ENCODE measurements at places on chromosomes 5 and 9.

DNA sequence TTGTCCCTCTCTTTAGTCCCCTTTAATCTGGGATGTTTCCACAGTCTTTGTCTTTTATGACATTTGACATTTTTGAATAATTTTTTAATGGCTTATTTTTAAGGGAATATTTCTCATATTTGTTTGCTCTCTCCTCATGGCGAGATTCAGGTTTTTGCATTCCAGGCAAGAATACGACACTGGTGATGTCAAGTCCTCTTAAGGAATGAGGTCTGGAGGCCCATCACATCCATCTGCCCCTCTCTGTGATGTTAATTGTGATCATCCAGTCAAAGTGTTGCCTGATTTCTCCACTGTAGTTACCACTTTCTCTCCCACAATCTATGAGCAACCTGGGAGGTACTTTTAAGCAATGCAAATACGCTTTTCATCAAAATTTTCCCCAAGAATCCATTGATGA is 193.2 kb downstream of the MAST4 start:
- no peak for DNase-seq

GRCh38 chr5:163941079-163941478 is 435.7 kb downstream of the MAT2B start:
- no peak for DNase-seq

- DNase-seq: no peak
Observed at GRCh38 chr9:135914921-135915320, 7.6 kb upstream of the CAMSAP1 start.

- DNase-seq: no peak
Observed at GRCh38 chr9:78644359-78644758, 347.4 kb downstream of the PSAT1 start.

GRCh38 chr9:126112135-126112720 is 214.4 kb upstream of the MVB12B start:
- no peak for DNase-seq

DNA sequence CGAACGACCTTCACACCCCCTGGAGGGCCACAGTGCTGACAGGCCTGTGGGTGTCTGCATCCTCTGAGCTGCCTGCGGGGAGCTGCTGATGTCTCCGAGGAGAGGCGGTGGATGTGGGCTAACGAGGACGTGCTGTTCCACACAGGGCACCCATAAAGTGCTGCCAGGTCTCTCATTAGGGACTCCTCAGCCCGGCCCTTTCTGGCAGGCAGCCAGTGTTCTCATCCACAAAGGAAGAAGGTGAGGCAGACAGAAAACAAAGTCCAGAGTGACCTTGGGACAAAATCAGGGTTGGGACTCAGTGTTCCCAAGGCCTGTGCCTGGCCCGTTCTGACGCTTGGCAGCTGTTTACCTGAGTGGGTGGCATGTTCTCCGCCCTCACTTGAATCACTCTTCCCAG is 29.3 kb downstream of the CARTPT start:
- peak; percentile 81 for DNase-seq

DNA sequence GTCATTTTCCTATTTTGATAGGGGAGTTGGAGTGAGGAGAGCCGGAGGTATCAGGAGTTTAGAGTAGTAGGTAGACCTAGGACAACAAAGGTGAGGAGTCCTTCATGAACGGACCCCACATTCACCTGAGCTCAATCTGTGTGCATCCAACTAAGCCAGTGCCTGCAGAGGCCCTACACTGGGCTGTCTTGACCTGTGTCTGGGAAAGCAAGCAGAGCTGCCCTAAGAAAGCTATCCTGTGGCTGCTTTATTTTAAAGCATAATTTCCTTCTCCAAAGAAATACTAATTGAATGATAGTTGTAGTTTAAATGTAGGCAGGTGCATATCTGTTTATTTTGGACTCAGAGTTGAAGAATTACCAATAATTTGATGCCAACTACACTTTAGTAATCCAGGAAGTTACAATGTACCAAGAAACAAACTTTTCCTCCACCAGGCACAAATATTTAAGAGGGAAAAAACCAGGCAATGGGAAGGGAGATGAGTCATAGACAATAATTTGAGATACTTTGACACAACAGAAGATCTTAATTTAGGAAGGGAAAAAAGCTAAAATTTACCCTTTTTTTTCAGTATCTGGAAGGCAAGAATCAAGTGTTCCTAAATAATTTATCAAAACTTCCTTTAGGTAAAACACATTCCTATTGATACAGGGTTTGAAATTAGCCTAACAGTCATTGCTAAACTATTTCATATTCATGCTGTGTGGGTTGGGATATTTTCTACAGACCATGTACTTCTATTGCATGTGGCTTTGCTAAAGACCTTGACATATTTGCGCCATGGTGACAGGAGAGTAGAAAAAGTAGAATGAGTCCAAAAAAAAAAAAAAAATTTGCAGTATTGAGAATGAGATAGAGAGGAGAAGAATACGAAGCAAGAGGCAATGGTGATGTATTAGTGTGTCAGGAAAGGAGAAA is 376.6 kb upstream of the TUSC1 start:
- no peak for DNase-seq

- no peak for DNase-seq
Observed at GRCh38 chr5:149760854-149761187, 30.7 kb downstream of the PPARGC1B start.

GRCh38 chr5:4020400-4020799 is 424.8 kb downstream of the IRX1 start:
- no peak for DNase-seq

GRCh38 chr9:134231330-134231745 is 67.0 kb upstream of the RNU6ATAC start:
- no peak for DNase-seq

GRCh38 chr5:168681556-168682183 is 102.5 kb upstream of the PANK3 start:
- no peak for DNase-seq

GRCh38 chr5:2736872-2737271 is 14.6 kb downstream of the IRX2 start:
- no peak for DNase-seq

- DNase-seq: no peak
Observed at GRCh38 chr9:105241356-105242043, 3.0 kb upstream of the SLC44A1 start.

DNA sequence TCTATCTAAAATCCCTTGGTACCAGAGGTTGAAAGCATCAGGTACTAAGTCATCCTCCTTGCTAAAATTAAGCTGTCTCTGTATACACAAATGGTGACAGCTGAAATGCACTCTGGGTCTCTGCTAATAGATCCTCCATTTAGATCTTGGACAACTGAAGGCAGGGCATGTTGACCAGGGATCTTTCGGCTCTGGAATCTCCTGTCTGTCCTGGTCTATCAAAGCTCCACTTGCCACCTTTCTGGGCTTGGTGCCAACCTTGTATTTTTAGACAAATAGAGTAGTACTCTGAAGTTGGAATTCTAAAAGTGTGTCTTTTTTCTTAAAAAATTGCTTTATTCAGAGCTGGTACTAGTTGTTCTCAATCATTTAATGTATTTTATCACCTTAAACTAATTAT is 135.2 kb upstream of the HMHB1 start:
- DNase-seq: no peak

DNA sequence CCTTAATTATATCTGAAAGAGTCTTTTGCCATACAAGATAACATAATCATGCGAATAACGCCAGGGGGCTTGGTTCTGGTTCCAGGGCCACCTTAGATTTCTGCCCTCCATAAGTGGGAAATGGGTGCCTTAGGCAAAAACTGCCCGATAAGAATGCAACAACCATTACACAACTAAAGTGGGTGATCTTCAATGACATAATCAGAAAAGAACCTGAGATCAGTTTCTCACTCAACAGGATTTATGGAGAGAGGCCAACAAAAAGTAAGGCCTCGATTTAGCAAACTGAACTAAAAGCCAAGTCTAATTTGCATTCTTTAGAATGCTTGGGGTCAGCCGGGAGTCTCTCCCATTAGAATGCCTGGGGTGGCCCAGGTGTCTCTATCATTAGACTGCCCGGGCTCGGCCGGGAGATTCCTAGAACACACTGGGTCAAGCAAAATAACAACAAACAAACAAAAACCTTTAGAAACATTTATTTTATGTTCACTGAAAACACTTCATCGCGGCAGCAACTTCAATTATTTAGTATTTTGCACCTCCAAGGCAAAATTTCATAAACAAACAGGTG is 194.8 kb downstream of the AUH start:
- DNase-seq: no peak

DNA sequence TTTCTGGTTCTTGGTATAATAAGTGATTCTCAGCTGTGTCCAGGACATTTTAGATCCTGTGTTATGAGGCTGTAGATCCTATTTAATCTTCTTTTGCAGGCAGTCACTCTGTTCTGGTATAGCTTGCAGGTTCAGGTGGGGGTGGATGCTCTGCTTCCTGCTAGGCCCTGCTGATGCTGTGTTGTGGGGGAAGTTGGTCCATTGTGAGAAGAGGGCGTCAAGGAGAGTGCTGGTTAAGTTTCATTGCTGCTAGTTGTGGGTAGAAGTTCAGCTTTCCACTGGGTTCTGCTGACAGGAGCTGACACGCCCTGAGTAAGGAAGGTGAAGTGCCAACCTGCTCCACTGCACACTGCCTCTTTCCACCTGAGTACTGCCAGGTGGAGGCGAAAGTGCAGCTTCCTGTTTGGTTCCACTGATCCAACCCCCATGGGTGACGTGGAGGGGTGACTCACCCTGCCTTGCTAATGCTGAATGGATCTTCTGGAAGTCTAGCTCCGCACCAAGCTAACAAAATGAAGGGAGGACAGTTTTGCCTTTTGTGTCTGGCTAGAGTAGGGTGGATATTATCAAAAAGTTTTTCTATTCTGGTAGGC is 16.3 kb downstream of the NMRK1 start:
- no peak for DNase-seq

GRCh38 chr5:74667396-74667795 is 17.6 kb upstream of the HEXB start:
- DNase-seq: no peak

DNA sequence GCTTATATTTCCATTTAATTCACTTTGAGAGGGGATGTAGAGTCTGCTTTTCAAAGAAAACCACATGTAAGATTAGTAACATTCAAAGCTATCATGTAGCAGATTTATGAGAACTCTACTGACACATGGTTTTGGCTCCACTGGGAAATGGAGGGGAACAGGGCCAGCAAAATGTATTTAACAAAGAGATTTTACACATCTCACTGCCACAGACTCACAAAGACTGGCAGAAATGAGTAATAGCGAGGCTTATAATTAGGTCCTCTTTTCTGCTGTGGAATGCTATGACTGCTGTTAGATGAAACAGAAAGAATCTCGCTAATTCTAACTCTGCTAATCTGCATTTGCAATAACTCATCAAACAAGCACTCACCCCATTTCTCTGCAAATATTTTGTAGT is 4.5 kb downstream of the DAP start:
- no peak for DNase-seq

GRCh38 chr5:159430361-159431012 is 100.2 kb upstream of the IL12B start:
- no peak for DNase-seq

- DNase-seq: peak; percentile 37
Observed at GRCh38 chr5:105730982-105731381, 1939.8 kb downstream of the EFNA5 start.

DNA sequence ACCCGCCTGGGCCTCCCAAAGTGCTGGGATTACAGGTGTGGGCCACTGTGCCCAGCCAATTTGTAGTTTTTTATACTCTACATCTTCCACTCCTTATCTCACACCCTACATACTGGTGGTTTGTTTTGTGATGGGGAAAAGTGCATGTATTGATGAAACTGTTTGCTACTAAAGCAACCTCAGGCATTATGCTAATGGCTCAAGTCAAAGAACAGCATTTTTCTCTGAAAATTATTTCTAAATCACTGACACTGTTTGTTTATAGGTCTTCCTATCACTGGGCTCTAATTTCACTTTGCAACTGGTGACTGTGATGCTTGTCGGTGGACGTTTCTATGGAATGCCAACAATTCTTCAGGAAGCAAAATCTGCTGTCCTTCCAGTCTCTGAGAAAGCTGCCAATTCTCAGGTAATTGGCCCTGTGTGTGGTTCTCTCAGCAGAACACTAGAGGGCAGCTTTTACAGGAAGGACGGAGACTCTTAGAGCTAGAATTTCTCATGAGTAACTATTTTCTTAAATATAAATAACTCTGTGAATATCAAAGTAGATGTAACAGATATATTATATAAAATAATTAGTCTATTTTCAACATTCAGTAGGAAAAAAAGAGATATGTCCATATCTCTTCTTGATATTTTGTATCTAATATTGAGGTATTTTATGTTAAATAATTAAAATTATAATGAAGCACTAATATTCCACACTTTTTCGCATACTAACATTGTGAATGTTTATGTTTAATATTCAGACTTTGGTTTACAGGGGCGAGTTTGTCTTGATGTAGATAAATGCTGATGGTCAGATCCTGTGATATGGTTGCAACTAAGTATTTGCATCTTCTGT is 244.1 kb downstream of the ADGRV1 start:
- DNase-seq: peak; percentile 27

DNA sequence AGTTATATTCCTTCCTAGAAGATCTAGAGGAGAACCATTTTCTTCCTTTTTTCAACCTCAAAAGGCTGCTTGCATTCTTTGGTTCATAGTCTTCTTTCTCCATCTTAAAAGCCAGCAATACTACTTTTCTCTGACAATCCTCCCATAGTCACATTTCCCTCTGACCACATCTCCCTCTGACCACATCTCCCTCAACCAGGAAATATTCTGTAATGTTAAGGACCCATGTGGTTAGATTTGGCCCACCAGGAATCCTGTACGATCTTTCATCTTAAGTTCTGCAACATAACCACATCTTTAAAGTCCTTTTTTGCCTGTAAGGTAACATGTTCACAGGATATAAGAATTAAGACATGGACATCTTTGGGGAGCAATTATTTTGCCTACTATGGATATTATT is 179.4 kb upstream of the SPEF2 start:
- no peak for DNase-seq

DNA sequence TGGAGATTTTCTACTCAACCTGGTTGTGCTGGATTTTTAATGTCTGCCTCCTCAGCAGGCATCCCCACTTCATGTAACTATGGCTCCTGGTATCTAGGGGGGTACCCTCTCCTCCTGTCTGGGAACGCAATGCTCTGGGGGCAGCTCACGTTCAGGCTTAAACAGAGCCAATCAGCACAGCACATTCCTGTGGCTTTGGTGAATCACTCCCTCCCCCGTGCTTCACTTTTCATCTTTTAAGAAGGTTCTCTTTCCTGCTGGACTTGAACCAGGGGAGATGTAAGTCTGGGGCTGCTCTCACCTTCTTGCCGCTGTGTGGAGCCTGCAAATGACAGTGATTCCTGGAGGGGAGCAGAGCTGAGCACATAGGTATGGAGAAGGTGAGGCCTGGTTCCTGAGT is 101.2 kb downstream of the MSX2 start:
- no peak for DNase-seq

- DNase-seq: no peak
Observed at GRCh38 chr9:87674565-87675299, 51.2 kb upstream of the CTSL start.

DNA sequence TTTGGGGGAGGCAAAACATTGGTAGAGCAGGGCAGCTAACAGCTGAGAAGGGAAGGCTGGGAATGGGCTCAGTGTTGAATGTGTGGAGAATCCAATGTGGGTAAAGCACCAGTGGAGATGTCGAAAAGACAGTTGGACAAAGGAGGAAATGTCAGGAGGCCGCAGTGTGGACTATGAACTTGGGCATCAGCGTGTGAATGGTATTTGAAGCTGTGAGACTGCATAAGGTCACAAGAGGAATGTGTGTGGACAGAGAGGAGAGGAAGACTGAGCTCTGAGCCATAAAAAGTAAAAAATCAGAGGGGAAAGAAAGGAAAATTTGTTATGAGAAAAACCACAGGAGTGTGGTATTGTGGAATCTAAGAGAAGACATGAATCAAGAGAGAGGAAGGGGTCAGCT is 99.4 kb upstream of the ADAMTS16 start:
- DNase-seq: no peak

- DNase-seq: no peak
Observed at GRCh38 chr9:101478906-101479305, 43.3 kb upstream of the ALDOB start.

GRCh38 chr9:86909388-86909787 is 37.9 kb downstream of the GAS1 start:
- DNase-seq: no peak

Measured in COR-L47 (cell line).